Fibroblast of lung (primary cell): ENCODE measurements at places on chromosomes 16 and 17. TPM values are rescaled to one million over a fixed set of nuclear protein-coding genes. Genes with fewer than 3 reads are reported as not detected.

MSLN gene
- not detected in 2 replicates for total RNA-seq

CES3 gene
- 0.77 and 1.3 TPM in 2 replicates for total RNA-seq

KRTAP2-1 gene
- total RNA-seq, result not detected in 2 replicates

CACNG1 gene
- not detected in 2 replicates for total RNA-seq

DOC2B gene
- not detected in 2 replicates for total RNA-seq

USP6 gene
- total RNA-seq, result not detected in 2 replicates

CRISPLD2 gene
- 34.9 and 37.0 TPM in 2 replicates for total RNA-seq

TBC1D26 gene
- 0.17 TPM in 1 of 2 replicates, not detected in the other for total RNA-seq

IL34 gene
- total RNA-seq, result 5.1 and 5.4 TPM in 2 replicates

SHBG gene
- total RNA-seq, result 0.26 and 0.33 TPM in 2 replicates

CTRB2 gene
- total RNA-seq, result not detected in 2 replicates

ADAD2 gene
- total RNA-seq, result not detected in 2 replicates

ATAD5 gene
- total RNA-seq, result 0.77 and 0.83 TPM in 2 replicates

CXCL16 gene
- total RNA-seq, result 0.83 and 4.1 TPM in 2 replicates

NKD1 gene
- total RNA-seq, result under 0.01 TPM in 2 replicates

HOXB7 gene
- total RNA-seq, result 6.4 and 7.4 TPM in 2 replicates

TBX4 gene
- 35.2 and 44.1 TPM in 2 replicates for total RNA-seq

PABPN1L gene
- total RNA-seq, result not detected in 2 replicates

TMC8 gene
- total RNA-seq, result not detected in 2 replicates

CYGB gene
- total RNA-seq, result 12.4 and 19.5 TPM in 2 replicates

CALCOCO2 gene
- 50.1 and 65.1 TPM in 2 replicates for total RNA-seq
